ENCODE measurements at places on chromosomes 2 and 18.

GRCh38 chr18:67651438-67651837 is 134.9 kb upstream of the DSEL start:
- DNase-seq = peak; percentile 65

DNA sequence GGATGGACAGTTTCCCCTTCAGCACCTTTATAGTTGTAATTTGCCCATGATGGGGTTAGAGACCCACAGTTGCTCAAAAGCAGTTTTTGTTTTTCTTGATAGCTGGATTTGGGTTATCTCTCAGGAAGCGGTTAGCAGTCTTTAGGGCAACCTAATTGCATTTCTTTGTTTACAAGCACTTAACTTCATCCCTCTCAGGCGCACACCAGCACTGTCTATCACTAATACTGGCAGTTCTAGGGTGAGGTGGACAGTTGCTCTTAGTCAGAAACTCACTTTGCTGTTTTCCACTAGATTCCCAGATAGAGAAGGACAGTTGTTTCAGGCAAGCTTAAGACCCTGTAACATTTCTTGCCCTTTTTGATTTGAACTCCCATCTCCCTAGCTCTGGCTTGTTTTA is 146.0 kb downstream of the AGAP1 start:
- DNase-seq = no peak

DNA sequence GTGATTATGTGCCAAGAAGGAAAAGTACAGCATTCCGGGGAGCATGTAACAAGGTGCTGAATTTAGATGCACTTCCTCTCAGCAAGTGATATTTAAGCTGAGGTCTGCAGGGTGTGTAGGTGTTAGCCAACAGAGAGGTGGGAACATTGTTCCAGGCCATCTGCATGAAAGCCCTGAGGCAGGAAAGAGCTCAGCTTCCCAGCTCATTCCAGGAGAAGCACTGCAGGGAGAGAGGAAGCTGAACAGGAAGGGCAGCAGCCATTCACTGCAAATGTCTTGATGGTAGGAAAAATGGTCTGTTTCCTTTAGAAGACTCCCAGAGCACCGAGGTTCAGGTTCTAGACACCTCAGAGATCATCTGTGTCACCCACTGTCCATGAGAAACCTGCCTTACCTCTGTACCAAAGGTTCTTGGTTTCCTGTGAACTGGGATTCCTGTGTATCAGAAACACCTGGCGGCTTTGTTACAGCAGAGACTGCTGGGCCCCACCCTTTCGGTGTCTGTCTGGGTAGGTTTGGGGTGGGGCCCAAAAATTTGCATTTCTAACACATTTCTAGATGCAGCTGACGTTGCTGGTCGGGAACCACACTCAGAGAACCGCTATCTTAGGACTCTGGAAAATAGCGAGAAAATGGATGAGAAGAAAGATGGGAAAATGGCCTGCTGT is 84.0 kb downstream of the RTN4 start:
- no peak for DNase-seq

GRCh38 chr2:191643429-191643828 is 34.5 kb upstream of the NABP1 start:
- DNase-seq = no peak

- DNase-seq = no peak
Observed at GRCh38 chr2:172348555-172349288, 78.7 kb upstream of the ITGA6 start.

DNA sequence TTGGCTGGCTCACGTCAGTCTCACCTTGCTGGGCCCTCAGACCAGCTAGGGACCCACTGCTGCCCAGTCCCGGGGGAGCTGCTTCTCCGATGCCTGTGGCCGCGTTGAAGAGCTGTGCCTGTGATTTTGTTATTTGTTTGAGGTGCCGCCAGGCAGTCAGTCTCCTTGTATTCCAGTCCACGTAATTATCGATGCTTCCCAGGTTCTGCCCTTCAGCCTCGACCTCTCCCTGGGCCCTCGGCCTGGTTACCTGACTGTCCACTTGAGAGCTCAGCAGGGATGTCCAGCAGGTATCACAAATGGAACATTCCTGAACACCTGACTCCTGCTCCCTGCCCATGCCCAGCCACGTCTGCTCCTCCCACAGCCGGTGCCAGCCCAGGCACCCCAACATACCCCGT is 195.9 kb upstream of the HS6ST1 start:
- no peak for DNase-seq

DNA sequence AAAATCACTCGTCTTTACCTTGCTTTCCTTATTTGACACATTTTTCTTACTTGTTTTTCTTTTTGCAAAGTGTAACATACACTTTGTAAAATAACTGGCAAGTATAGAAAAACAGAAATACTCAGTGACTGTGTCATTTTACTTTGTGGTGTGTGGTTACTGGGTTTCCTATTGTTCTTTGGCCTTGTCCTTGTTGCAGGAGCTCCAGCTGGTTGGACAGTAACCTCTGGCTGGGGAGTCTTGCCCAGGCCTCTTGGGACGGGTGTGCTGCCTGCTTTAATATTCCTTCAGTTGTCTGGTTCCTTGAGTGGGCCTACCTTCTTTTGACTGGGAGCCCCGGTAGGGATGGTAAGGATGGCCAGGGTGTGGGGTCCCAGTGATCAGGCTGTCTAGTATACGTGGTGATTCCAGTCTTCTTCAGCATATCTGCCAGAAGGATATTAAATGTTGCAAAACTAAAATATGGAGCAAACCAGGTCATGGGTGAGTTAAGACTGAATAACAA is 53.8 kb downstream of the RNF144A start:
- no peak for DNase-seq

- no peak for DNase-seq
Observed at GRCh38 chr2:184680825-184681224, 82.5 kb downstream of the ZNF804A start.

All from brain (organoid and tissue), 16 donors.